ENCODE measurements at places on chromosomes 6 and 20.

DNA sequence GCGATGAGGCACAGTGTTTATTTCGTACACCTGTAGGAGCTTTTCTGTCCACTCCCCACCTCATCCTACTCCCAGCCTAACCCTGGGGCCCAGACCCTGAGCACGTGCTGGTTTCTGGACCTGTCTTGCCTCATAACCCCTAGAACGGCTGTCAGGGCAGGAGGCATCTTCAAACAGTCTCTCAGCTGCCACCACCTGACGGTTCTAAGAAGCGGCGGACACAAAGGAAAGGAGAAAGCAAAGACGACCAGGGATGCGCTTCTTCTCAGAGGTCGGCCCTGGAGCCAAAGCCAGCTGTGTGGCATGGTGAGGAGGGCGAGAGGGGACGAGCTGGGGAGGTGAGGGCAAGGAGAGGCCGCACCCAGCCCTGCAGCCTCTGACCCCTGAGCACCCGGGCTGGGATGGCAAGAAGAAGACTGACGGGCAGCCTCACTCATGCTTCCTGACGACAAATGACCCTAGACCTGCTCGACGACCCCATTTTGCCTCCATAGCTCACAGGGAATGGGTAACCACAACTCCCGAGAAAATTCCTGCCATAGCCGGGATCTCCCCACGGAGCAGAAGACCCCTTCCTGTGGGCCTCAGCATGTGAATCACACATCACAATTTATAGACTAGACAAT is 62.1 kb downstream of the WDR27 start:
- DNase-seq = no peak

- no peak for DNase-seq
These were observed 56.6 kb upstream of the TBC1D7 start for GRCh38 chr6:13384966-13385365.

DNA sequence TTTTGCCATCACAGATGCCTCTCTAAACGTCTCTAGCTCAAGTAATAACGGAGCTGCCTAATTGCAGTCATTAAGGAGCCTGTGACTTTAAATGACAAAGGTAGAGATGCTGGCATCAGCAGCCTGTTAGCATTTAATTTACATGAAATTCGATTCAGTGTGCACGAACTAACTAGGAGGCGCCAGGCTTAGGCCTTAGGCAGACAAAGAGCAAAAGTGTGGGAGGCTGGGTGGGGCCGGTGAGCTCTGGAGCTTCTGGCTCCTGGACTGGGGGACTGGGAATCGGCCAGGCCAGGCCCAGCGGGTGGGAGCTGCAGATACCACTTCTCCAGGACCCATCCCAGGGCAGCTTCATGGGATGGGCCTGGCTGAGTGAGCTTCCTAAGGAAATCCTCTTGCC is 170.0 kb upstream of the AGPAT4 start:
- DNase-seq = no peak

DNA sequence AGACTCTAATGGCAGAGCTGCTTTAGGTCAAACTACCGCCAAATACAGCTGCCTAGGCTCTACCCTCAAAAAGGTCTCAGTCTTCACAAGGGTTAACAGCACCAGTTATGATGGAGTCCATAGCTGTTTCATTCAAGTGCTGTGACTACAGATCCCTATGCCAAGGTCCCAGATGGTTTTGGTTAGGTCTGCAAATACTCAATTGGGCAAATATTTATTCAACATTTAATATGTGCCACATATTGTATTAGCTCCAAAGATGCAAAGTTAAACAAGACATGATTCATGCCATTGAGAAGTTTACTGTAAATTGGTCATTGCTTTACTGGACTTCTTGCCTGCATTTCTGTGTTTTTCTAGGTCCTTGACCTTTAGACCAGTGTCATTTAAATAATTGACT is 55.8 kb upstream of the TFAP2D start:
- no peak for DNase-seq

GRCh38 chr6:161079566-161080262 is 88.1 kb downstream of the MAP3K4 start:
- peak; percentile 26 for DNase-seq

- no peak for DNase-seq
These were observed 230.3 kb downstream of the SMOC2 start for GRCh38 chr6:168671028-168671862.

DNA sequence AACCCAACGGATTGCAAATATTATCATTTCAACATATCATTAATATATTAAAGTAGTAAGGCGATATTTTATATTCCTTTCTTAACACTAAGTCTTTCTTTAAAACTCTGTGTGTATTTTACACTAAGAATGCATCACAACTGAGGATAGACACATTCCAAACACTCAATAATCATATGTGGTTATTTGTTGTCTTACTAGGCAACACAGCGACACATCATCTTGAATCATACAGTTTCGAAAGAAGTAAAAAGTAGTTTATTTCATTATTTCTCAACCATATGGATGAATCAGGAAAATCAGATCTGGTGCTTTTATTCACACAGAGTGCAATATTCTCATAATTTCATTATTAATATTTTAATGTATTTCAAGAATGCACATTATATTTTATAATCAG is 662.4 kb downstream of the EPHA7 start:
- DNase-seq = peak; percentile 20

Measured in NCI-H226 (cell line).